ENCODE measurements at places on chromosomes 4 and X. TPM values are rescaled to one million over a fixed set of nuclear protein-coding genes. Genes with fewer than 3 reads are reported as not detected.

Gene SPIN2A
- total RNA-seq, result 0.36 TPM

Gene ADGRL3
- not detected for total RNA-seq

- H3K4me1 ChIP-seq, result no peaks in the 10 kb centered on the region
- H3K4me3 ChIP-seq, result no peak overlapping the region
- DNase-seq, result no peak
- H3K36me3 ChIP-seq, result no peaks in the 10 kb centered on the region
These were observed 115.6 kb downstream of the SPANXA1 start for GRCh38 chrX:141468940-141469339.

DNA sequence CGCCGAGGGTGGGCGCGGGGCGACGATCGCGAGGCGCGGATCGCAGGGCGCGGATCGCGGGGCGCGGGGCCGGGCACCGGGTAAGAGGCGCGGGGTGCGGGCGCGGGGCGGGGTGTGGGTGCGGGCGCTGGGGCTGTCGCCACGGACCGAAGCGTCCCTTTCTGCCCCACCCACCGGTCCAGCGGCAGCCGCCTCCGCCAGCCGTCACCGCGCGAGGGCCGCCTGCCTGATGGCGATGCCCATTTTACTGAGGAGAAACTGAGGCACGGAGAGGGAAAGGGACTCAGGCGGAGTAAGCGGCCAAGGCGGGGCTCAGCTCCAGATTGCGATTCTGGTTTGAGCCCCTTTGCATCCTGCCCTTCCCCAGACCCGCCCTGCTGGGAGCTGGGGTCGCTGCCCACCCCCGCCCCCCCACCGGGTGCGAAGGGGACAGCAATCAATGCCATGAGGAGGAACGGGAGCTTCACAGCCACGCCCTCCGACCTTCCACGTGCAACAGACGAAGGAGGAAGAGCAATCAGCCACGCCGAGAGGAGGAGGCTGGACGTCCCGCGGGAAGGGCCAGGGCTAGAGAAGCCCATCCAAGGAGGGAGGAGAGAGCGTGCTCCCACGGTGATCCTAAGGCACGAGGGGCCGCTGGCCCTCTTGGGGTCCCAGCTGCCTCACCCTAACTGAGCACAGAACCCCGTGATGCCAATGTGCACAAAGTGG lies 10.9 kb upstream of the MAN2B2 start:
- DNase-seq, result no peak
- no peak overlapping the region for H3K4me3 ChIP-seq
- H3K4me1 ChIP-seq, result peaks cover 9% of the 10 kb centered on the region

- H3K36me3 ChIP-seq, result no peaks in the 10 kb centered on the region
- no peaks in the 10 kb centered on the region for H3K4me1 ChIP-seq
- H3K4me3 ChIP-seq, result no peak overlapping the region
- H3K27ac ChIP-seq, result no peak overlapping the region
These were observed 300.5 kb upstream of the PABPC4L start for GRCh38 chr4:134501973-134502643.

DNA sequence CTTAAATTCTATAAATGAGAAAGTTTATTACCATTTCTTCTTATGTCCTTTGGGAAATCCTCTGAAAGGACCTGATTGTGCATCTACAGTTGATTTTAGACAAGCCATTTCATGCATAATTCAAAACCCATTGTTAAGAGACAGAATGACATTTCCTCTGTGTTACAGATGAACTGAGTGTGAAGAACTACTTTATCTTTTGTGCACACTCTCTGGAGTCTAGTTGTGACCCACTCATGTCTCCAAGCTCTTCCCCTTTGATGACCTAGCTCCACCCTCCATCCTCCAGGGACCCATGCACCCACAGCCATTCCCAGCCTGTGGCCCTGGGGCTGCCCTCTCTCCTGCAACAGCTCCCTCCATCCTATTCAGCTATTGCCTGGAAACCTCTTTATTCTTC lies 57.5 kb upstream of the BMPR1B start:
- H3K4me3 ChIP-seq, result no peak overlapping the region
- no peaks in the 10 kb centered on the region for H3K4me1 ChIP-seq
- no peak overlapping the region for H3K27ac ChIP-seq
- peaks cover 6% of the 10 kb centered on the region for H3K27me3 ChIP-seq
- no peak for DNase-seq
- H3K36me3 ChIP-seq, result no peaks in the 10 kb centered on the region

DNA sequence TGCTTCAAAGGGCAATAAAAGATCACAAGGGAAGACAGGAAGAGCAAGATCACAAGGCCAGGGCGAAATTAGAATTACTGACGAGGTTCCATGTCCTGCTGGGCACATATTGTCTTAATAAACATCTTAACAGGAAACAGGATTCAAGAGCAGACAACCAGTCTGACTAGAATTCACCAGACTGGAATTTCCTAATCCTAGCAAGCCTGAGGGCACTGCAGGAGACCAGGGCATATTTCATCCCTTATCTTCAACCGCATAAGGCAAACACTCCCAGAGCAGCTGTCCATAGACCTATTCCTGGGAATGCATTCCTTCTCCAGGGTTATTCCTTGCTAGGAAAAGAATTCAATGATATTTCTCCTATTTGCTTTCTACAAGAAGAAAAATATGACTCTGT lies 12.4 kb upstream of the TDO2 start:
- no peak for DNase-seq
- no peak overlapping the region for H3K27ac ChIP-seq
- no peak overlapping the region for H3K4me3 ChIP-seq
- peaks cover 22% of the 10 kb centered on the region for H3K27me3 ChIP-seq
- no peaks in the 10 kb centered on the region for H3K36me3 ChIP-seq

Gene TLR3
- not detected for total RNA-seq

Gene SHISA3
- total RNA-seq, result 0.23 TPM

Gene FAT1
- not detected for total RNA-seq

Gene UGT2B15
- not detected for total RNA-seq

DNA sequence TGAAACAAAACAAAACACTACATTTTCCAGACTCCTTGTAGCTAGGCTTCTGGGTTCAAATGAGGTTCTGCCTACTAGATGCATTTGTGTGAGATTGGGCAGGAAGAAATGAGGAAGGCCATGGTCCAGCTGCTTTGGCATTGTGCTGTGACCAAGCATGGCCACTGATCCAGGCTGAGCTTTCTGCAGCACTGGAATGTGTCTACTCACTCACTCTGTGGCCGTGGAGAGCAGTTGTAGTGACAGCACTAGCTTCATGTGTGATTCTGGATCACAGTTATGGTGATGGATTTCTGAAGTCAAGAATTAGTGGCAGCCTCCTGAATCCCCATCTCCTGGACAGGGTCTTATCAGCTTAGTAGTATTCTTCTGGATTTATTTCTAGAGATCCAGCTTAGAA lies 358.9 kb downstream of the GPAT3 start:
- no peak for DNase-seq
- H3K27ac ChIP-seq, result no peak overlapping the region
- H3K36me3 ChIP-seq, result no peaks in the 10 kb centered on the region
- no peak overlapping the region for H3K4me3 ChIP-seq
- no peaks in the 10 kb centered on the region for H3K4me1 ChIP-seq
- peaks cover 1% of the 10 kb centered on the region for H3K27me3 ChIP-seq

Gene TREX2
- 0.78 TPM for total RNA-seq

DNA sequence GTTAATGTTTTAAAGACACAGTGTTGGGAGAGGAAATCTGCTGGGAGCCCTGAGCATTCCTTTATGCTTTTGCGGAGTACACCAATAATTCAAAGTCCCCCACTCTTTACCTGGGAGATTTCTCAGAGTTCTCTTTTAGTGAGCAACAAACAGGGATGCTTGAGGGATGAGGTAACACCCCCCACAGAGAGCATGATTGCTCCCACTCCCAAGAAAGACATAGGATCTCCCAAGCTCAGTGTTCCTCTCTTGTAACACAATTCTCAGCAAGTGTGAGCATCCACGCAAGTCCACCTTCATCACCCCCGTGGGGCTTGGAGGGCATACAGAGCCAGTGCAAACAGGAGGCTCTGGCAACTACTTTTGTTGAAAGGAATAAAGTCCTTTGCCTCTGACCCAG lies 36.1 kb downstream of the GSPT2 start:
- H3K27ac ChIP-seq, result no peak overlapping the region
- no peak overlapping the region for H3K4me3 ChIP-seq
- H3K27me3 ChIP-seq, result no peaks in the 10 kb centered on the region
- DNase-seq, result no peak
- H3K4me1 ChIP-seq, result no peaks in the 10 kb centered on the region

DNA sequence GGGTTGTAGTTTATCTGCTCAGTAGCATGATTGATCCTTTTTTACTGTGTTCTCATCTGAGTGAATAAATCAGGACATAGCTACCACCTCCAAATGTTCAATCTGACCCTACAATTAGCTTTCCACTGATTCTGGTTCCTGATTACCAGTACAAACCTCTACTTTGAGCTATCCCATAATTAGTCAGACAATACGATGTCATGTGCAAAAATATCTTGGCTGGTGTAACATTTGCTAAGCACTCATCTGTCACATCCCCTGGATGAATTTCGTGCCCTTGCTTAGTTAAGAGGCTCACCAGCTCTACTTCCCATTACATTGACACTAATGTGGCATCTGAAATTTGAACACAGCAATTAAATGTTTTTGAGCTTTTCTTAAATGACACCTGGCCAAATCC lies 1101.0 kb upstream of the PCDH7 start:
- H3K4me1 ChIP-seq, result no peaks in the 10 kb centered on the region
- DNase-seq, result no peak
- no peaks in the 10 kb centered on the region for H3K27me3 ChIP-seq
- H3K27ac ChIP-seq, result no peak overlapping the region

DNA sequence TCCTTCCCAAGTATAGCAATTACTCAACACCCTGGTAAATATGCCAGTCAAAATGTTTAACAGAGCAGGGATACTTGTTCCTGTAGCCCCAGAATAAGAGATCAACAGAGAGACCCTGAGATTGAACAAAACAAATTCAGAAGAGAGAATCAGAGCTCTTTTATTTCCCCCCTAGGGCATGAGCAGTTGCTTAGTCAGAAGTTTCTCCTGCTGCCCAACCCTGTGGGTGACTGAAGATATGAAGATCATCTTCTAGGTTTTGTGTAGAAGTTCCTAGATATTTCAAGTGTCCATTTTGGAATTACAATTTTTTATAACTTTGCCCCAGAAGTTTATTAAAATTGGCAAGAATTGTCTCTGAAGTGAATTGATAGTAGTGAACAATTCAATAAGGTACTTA lies 59.1 kb upstream of the RXFP1 start:
- no peak overlapping the region for H3K4me3 ChIP-seq
- DNase-seq, result no peak
- H3K36me3 ChIP-seq, result no peaks in the 10 kb centered on the region
- no peak overlapping the region for H3K27ac ChIP-seq
- H3K4me1 ChIP-seq, result no peaks in the 10 kb centered on the region

Gene PRKG2
- 0.63 TPM for total RNA-seq

- H3K27ac ChIP-seq, result no peak overlapping the region
- no peaks in the 10 kb centered on the region for H3K27me3 ChIP-seq
- H3K36me3 ChIP-seq, result no peaks in the 10 kb centered on the region
- H3K4me3 ChIP-seq, result no peak overlapping the region
These were observed 118.9 kb upstream of the PCDH7 start for GRCh38 chr4:30601070-30601865.

DNA sequence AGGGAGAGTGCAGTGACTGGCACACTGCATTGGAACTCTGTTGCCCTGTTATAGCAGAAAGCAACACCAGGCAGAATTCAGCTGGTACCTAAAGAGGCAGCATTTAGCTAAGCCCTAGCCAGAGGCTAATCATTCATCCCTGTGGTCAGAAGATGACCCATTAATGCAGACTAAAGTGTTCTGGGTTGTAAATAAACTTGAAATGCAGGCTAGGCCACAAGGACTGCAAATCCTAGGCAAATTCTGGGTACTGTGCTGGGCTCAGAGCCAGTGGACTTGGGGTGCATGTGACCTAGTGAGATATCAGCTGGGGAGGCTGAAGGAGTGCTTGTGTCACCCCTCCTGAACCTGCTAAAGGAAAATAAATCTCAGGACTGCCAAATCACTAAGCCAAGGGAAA lies 91.2 kb downstream of the LPAR4 start:
- no peaks in the 10 kb centered on the region for H3K4me1 ChIP-seq
- no peaks in the 10 kb centered on the region for H3K36me3 ChIP-seq
- no peak for DNase-seq
- H3K4me3 ChIP-seq, result no peak overlapping the region
- no peaks in the 10 kb centered on the region for H3K27me3 ChIP-seq

Gene PNCK
- 0.70 TPM for total RNA-seq

Gene C4orf51
- not detected for total RNA-seq

Gene XG
- total RNA-seq, result not detected

DNA sequence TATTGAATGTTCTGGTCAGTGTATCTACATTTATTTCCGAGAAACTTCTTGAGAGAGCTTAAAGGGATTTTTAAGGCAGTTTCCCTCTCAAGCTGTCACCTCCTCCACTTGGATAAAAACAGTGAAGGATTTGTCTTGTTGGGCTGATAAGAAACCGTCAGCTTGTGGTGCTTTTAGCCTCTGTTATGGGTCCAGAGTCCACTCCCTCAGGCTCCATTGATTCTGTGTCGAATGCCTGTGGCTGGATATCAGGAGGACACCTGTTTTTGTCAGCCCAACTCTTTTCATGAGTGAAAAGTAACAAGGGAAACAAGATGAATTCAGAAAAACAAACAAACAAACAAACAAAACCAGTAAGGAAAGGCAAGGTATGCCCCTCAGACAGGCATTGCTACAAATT lies 12.4 kb downstream of the CLCN4 start:
- no peaks in the 10 kb centered on the region for H3K36me3 ChIP-seq
- peaks cover 6% of the 10 kb centered on the region for H3K4me1 ChIP-seq
- no peak overlapping the region for H3K27ac ChIP-seq
- no peak for DNase-seq
- peaks cover 5% of the 10 kb centered on the region for H3K27me3 ChIP-seq
- H3K4me3 ChIP-seq, result no peak overlapping the region

DNA sequence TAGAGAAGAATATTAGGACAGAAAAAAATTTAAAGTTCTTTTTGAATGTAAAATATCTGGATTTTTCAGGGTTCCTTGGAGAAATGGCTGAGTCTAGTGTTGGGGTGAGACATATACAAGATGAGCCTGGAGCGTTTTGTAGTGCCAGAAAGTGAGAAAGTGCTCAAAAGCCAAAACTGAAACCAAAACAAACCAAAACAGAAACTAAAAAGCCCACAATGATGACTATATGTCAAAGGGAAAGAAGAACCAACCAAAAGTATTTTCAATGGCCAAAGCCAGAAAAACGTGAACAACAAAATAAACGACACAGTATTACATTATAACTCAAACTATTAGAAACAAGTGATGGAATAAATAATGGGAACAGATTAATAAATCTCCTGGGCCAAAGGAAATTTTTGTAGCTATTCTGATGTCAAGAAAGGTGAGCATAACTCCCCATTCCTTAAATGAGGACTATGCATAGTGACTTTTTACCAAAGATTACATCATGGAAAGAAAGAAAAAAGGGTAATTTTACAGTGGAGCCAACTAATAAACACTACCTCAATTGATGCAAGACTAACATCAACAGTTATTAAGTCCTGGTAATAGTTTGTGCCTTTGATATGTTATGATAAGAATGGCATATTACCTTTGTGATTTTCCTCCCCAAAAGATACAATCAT lies 1137.6 kb downstream of the C4orf33 start:
- no peaks in the 10 kb centered on the region for H3K36me3 ChIP-seq
- H3K4me1 ChIP-seq, result no peaks in the 10 kb centered on the region
- DNase-seq, result no peak
- no peak overlapping the region for H3K27ac ChIP-seq
- no peaks in the 10 kb centered on the region for H3K27me3 ChIP-seq
